ENCODE measurements at places on chromosomes 7 and 10. TPM values are rescaled to one million over a fixed set of nuclear protein-coding genes. Genes with fewer than 3 reads are reported as not detected.

Gene ATP6V0A4
- not detected for total RNA-seq

Gene GPR26
- total RNA-seq = not detected

Gene PDSS1
- 2.1 TPM for total RNA-seq

Gene DCLRE1C
- total RNA-seq = 18.6 TPM

Gene HILPDA
- total RNA-seq = 15.4 TPM

Gene FOXI2
- total RNA-seq = not detected

Gene ANXA8
- 1.1 TPM for total RNA-seq

Gene NAT16
- total RNA-seq = not detected

All from hair follicle dermal papilla cell (primary cell).